Stimulated activated CD8-positive, alpha-beta memory T cell treated with anti-CD3 and anti-CD28 coated beads, Interleukin-7, amount 100 ng/mL, for 4 hours (primary cell): ENCODE measurements at places on chromosomes 6 and 20.

- no peak for DNase-seq
These were observed 305.0 kb upstream of the KCNQ5 start for GRCh38 chr6:72316675-72317380.

DNA sequence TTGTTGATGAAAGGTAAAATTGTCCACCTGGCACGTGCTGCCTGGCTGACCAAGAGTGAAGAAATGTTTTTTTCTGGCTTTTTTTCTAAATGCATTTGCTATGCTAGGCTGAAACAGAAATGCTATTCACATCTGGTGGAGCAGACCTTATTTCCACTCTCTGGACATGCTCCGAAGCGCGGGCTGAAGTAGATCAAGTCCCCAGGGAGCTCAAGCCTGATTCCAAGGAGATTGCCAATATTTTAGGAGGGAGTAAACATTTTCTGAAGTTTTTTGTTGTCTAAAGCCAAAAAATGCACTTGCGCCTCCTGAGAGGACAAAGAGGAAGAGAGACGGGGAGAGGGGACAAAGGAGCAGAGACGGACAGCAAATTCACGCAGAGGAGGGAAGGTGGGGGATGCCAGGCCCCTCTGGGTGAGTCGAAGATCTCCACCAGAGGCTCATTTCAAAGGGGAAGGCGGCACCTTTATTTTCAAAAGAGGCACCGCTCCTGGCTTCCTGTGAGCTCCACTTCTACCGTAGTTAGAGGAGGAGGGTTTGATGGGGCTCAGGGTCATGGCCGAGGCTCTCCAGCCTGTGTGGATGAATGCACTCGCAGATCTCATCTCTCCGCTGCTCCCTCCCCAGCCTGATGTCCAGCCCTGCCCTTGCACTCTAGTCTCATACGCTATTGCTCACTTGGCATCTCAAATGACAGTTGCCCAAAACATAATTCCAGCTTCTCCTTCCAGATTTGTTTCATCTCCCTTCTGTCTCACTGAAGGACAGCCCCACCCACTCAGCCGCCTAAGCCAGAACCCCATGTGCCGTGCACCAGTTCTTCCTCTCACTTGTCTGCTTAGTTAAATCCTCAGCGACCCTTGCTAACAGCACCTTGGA is 23.1 kb upstream of the SMOC2 start:
- no peak for DNase-seq

- no peak for DNase-seq
These were observed 44.6 kb downstream of the STK35 start for GRCh38 chr20:2146080-2146867.

DNA sequence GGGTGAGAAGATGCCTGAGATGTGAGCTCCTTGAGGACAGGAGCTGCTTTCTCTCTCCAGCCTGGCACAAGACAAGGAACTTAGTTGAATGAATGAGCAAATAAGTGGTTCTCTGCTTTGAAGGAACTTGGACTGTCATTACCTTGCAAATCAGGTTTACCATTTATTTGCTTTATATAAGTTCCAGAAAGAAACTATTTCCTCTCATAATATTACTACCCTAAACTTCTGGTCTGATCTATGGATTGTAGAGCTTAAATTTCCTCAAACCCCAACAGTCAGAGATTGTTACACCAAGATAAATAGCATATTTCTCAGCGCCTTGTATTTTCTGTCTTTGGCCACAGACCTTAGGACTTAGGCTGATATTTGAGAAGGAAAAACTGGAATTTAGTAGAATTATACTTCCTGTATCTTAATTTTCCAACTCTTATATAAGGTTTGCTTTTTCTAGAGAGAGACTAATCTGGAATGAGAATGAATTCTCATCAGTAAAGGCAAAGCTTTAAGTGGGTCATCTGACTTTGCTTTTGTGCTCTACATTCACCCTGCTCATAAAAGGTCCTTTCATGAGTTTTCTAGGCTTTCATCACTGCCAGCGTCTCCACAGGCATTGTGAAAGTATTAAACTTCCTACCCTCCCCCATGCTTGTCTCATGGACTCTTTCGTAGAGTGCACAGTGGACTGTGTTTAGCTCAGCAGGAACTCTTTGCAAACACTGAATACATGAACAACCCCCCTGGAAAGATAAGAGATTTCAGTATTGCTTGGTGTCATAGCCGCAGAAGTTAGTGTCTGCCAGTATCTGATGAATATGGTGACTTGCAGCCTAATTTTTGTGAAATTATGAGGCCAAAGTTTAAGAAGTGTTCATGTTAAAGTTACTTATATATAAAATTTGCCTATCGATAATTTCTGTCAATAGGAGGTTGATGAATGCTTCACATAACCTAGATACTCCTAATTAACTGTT is 74.0 kb downstream of the PTPRA start:
- no peak for DNase-seq

GRCh38 chr6:18090349-18090786 is 32.1 kb downstream of the NHLRC1 start:
- DNase-seq = no peak

DNA sequence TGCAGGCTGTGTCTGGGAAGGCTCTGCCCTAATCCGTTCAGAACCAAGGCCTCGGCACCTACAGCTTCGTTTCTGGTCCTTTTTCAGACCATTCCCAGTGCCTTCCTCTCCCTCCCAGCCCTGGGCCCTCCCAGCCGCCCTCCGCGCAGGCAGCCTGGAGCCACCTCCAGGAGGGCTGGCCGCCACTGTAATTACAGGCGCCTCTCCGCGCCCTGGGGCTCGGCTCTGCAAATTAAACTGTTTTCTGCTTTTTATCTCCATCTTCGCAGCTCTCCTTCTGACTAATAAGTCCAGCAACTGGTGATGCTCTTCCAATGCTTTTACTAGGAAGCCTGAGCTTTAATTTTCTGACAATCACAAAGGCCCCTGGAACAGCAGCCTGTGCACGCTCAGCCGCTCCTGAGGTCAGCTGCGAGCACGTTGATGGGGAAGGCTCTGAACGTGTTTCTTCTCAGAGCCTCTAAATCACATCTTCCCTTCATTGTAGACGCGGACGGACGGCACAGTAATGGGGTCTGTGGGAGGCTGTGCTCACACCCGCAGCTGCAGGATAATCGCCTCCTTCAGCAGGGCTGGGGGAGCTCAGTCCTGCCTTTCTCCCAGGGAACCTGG is 194.6 kb downstream of the DLL1 start:
- no peak for DNase-seq

- DNase-seq = no peak
These were observed at the start of gene STMND1 for GRCh38 chr6:17101422-17102257. STMND1 (plus strand) TSS chr6:17102050; CDS start chr6:17102258, 208 bp downstream.

DNA sequence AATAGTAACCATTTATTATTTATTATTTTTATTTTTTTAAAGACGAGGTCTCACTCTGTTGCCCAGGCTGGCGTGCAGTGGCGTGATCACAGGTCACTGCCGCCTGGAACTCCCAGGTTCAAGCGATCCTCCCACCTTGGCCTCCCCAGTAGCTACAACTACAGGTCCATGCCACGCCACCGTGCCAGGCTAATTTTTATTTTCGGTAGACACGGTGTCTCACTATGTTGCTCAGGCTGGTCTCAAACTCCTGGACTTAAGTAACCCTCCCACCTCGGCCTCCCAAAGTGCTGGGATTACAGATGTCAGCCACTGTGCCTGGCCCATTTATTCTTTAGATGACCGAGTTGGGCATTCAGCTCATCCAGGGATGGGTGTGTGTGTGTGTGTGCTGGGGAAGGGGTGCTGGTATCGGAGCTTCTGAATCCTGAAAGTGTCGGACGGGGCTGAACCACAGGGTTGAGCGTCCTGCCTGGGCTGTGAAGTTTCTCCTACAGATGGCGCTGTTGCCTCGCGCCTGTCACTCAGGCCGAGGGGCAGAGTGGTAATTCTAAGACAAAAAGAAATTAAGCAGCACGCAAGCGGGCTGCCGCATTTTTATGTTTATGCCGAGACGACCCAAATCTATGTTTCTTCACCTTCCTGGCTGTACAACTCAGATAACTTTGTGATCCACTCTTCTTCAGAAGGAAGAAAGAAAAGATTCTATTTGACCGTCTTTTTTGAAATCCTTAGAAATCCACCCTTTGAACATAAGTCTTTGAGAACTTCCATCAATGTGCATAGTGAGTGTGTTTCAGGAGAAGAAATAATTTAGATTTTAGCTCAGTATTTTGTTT is 252.8 kb downstream of the CDH26 start:
- DNase-seq = peak; percentile 27

DNA sequence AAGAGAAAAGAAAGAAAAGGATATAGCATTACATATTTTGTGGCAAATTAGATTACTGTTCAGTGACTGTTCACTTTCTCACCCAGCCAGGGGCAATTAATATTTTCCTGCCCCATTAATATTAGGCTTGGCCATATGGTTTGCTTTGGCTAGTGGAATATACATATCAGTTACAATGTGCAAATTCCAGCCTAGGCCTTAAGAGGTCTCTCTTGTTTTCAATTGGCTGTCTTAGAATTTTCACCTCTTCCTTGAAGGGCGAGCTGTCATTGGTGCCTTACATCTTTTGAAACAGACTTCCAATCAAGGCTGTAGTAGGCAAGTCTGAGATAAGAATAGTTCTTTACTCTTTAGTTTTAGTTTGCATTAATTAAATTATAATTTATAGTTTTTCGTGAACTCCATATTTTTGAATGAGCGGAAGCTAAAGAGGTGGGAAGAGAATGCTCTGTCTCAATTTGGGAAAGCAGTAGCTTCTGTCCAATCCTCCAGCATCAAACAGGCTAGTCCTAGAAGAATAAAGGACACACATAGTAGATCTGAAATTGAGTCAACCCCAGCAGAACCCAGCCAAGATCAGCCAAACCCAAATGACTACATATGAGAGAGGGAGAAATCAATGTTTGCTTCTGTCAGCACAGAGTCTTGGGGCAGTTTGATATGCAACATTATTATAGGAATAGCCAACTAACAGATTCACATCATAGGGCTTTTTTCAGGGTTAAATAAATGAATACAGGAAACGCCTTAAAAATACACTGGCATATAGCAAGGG is 6.3 kb upstream of the CSNK2A1 start:
- DNase-seq = no peak

DNA sequence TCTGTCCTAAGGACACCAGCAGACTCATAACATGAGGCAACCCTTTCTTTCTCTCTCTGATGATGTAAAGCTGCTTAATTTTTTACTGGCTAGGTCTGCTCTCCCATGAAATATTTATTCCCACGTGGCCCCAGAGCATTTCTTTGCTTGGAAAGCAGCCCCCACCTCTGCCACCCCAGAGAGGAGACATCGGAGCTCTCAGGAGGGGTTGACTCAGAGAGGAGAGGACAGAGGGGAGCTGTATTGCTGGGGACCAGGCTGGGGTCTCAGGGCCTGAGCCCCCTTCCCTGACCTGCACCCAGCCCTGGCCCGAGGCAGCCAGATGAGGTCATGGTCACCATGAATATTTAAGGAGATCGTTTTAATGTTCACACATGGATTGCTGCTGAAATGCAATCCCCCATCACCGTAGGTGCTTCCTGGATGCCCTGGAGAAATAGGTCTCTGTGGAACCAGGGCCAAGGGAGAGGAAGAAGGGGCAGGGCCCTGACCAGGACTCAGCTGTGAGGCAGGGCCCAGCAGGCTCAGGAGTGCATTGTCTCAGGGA is 117.5 kb downstream of the DLL1 start:
- DNase-seq = no peak

DNA sequence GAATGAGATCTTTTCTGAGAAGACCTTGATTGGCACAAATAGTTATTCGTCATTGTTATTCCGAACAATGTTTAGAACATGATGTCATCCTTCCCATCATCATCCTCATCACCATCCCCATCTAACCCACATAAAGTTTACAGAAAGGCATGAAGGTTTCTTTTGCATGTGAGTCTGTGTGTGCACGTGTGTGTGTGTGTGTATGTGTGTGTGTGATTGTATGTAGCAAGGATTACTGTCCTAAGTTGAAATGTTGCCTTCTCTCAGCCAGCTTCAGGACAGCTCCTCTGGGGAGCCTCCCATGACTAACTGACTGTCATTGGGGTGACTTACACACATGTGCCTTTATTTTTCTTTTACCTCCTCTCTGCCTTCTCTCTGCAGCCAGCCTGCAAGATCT is 113.5 kb downstream of the SLC22A3 start:
- no peak for DNase-seq

GRCh38 chr6:52152711-52153160 is 33.4 kb upstream of the IL17A start:
- DNase-seq = no peak

DNA sequence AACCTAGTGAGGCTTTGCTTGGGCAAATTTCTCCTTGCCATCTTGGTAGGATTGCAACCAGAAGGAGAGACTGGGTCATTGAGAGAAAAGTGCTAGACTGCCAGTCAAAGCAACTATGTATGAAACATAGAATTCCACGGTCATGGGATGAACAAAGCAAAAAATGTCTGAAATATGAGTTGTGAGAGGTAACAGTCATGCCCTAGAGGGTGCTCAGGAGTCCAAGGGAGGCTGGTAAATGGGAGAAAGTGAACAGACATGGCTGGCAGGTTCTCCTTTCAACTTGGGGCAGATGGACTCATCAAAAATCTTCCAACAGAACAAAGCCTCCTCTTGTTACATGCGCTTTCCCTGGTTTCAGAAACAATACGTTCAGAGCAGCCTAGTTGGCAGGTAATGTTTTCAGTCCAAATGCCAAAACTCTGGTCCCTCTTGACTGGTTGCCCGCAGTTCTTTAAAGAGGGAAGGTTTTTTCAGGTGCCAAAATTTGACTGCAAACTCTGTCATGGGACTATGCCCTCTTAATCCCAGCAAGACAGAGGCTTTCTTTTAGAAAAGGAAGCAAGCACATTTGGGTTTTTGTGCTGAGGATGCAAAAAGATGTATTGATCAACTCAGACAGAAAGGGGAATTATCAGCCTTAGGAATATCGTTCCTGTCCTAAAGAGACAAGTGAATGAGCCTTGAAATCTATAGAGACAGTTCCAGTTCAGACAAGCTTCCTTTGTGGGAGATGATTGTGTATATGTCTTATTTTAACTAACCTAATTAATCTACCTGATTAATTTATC is 68.5 kb upstream of the SASH1 start:
- DNase-seq = no peak

DNA sequence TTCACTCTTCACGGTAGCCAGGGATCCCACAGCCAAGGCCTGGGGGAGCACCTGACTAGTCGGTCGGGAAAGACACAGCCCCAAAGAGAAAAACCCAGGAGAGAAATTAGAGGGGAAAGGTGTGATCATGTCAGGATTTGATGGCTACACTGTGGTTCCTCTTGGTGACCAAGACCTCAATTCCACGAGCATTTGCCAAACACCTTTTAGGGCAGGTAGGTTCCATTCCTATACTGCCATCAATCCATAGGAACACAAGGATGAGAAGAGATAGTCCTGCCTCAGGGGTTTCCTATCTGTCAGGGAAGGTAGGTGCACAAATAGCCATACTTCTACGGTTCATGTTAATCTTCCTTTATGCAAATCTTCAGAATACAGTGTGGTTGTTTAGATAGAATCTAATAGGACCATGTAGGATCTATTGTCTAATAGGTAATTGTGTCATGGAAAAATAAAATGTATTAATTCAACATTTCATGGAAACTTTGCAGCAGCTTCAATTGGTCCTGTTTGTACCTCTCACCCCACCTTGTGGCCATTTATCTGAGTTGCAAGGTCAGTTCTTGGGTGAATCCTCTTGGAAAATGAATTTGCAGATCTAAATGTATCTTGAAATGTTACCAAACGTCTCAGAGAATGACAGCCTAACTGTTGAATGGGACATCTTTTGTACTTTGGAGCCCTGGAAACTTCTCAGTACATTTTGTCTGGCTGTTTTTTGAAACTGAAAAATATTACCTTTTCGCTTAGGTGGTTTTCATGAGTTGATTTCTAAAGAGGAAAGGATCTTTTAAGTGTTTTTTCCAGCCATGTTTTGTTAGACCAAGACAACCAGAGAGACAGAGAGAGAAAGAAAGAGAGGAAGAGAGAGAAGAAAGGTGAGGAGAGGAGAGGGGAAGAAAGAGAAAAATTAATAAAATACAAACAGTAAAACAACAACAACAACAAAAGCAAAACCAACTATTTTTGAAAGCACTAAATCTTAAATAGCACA is 33.7 kb upstream of the IYD start:
- DNase-seq = no peak
